Activated T-helper 1 cell treated with anti-CD3 and anti-CD28 coated beads, Interleukin-2, amount 50 U/mL, for 16 hours (primary cell): ENCODE measurements at places on chromosomes 5 and 9.

DNA sequence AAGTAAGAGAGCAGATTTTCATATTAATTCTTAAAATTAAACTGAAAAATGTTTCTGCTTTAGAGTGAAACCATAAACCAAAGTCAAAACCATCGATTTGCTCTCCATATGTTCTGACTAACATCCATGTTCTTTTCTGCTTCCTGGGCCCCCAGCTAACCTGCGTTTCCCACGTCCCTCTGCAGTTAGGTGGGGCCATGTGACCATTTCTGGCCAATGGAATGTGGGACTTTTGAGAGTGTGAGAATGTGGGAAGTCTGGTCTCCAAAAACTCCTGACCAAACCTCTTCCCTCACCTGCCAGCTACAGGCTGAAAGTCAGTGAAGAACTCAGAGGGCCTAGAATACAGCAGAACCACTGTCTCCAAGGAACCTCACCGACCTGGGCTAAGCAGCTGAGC, 44.9 kb downstream of the ANKH start:
- DNase-seq: no peak

DNA sequence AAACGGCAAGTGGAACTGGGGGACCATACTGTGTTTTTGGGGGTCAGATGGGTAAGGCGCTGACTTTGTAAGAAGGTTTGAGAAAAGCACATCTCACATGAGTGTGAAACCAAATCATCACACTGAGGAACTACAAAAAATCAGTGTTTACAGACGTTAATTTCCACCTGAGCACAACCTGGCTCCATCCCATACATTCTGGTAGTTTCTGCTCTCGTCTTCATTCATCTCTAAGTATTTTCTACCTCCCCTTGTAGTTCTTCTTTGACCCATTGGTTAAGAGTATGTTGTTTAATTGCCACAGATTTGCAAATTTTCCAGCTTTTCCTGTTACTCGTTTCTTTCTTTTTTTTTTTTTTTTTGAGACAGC, 8.9 kb upstream of the DPP7 start:
- DNase-seq: no peak

DNA sequence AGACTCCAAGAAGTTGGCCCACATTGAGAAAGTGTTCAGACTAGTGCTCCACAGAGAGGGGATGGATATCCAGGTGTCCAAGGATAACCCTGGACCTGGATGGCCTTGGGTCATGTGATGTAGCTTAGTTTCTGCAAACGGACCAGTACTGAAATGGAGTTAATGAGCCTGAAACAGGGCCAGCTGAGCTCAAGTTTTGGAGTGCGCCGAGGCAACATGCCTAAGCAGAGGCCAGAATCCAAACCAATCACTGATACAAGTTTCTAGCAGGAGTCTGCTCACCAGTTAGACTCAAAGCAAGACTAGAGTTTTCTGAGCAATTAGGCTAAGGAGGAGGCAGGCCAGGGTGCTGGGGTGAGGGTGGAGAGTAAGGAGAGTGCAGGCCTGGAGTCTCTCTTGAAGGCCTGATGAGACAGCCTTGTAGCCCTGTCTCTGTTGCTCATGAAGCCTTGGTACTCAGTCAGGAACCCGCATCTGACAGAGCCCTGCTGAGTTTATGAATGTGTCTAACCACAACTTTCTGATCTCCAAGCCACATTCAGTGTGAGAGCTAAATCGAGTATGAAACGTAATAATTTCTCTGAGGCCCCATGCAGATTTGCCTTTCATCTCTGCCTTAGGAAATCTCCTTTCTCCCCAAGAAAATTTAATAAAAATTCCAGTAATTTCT, 68.9 kb upstream of the EQTN start:
- DNase-seq: no peak

DNA sequence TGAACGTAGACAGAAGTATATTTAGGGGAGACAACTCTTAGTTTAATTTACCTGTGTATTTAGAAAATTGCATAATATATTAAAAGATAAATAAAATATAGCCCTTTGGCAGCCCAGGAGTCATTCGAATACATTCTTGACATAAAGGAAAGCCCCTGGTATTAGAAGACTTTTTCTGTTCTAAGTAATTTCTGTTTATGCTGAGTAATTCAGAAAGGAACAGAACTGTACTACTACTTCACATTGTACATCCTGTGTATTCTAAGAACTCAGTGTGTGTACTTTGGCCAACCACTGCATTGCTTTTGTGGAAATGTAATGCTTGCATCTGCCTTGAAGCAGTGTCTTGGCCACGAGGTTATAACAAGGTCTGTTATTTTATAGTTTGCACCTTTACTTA, 136.4 kb downstream of the KDM4C start:
- DNase-seq: no peak

DNA sequence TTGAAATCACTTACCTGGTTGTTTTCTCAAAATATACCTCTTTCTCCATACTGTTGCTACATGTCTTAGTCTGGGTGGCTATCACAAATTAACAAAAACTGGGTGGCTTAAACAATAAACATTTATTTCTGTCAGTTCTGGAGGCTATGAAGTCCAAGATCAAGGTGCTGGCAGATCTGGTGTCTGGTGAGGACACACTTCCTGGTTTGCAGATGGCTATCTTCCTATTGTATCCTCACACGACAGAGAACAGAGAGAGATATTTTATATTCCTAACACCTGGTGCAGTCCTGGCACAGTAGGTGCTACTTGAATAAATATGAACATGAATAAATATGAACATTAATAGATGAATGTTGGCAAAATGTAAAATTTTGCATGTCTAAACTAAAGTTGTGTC, 164.3 kb upstream of the ACOT12 start:
- no peak for DNase-seq

DNA sequence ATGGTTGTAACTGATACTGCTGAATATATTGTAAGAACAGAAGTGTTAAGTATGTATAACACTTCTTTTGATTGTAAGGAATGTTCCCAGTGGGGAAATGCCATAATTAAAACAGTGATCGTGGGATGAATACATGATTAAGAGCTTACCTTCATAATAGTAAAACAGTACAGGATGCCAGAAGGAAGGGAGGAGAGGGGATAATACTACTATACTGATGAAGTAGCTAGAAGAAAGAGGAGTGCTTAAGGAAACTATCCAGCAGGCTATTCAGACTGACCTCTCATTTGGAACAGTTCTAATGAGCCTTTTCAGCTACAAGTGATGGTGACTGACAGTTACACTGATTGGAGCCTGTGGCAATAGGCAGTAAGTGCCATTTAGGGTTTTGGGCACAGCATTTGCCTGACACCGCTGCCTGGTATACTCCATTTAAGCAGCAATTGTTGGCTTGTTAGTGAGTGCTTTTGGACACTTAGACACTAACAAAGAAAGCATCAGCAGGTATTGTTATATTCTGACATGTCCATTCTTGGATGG, 33.8 kb upstream of the KDM4C start:
- DNase-seq: no peak

- DNase-seq: no peak
Observed at GRCh38 chr9:88953381-88954029, 37.8 kb upstream of the S1PR3 start.
